CD4-positive, alpha-beta T cell (primary cell): ENCODE measurements at places on chromosomes 3 and 15. TPM values are rescaled to one million over a fixed set of nuclear protein-coding genes. Genes with fewer than 3 reads are reported as not detected.

GRCh38 chr3:171971919-171972514 lies 67.4 kb upstream of the FNDC3B start:
- no peak for DNase-seq
- H3K4me1 ChIP-seq, result no peaks in the 10 kb centered on the region
- no peaks in the 10 kb centered on the region for H3K36me3 ChIP-seq
- H3K4me3 ChIP-seq, result no peak overlapping the region
- H3K27me3 ChIP-seq, result no peaks in the 10 kb centered on the region

GRCh38 chr3:4421121-4421520 lies 45.9 kb downstream of the SUMF1 start:
- H3K4me3 ChIP-seq, result no peak overlapping the region
- H3K27ac ChIP-seq, result no peak overlapping the region
- no peaks in the 10 kb centered on the region for H3K27me3 ChIP-seq
- no peaks in the 10 kb centered on the region for H3K4me1 ChIP-seq

GRCh38 chr3:149443545-149443912 lies 31.0 kb upstream of the TM4SF4 start:
- H3K4me1 ChIP-seq, result no peaks in the 10 kb centered on the region
- DNase-seq, result no peak
- no peak overlapping the region for H3K27ac ChIP-seq
- no peaks in the 10 kb centered on the region for H3K36me3 ChIP-seq
- H3K27me3 ChIP-seq, result no peaks in the 10 kb centered on the region
- H3K4me3 ChIP-seq, result no peak overlapping the region

FBXO40 gene
- not detected for total RNA-seq

SLC38A3 gene
- 1.1 TPM for total RNA-seq

ZPLD1 gene
- total RNA-seq, result not detected
